ENCODE measurements at places on chromosomes 4 and X. TPM values are rescaled to one million over a fixed set of nuclear protein-coding genes. Genes with fewer than 3 reads are reported as not detected.

DKK2 gene
- total RNA-seq = not detected

DNA sequence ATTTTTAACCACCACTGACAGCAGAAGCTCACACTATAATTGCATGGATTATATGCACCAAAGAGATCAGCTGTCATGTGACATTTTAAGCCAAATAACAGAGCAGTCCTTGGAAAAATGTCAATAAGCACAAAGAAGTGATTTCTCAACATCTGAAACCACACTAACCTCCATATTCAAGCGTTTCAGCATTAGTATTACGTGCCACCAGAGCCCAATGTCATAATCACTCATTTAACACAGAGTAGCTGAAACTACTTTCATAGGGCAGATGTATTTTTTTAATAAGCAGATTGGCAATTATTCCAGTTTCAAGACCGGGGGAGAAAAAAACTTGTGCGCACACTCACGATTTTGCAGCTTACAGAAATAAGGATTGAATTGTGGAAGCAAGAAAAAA is 76.6 kb downstream of the SH3KBP1 start:
- DNase-seq = no peak

GPRASP1 gene
- 1.9 TPM for total RNA-seq

- peak; percentile 53 for DNase-seq
Observed at GRCh38 chr4:3254302-3255131, 5.6 kb downstream of the MSANTD1 start.

- DNase-seq = no peak
Observed at GRCh38 chrX:80246271-80246670, 174.0 kb upstream of the TENT5D start.

GYPB gene
- total RNA-seq = not detected

GRCh38 chr4:185343726-185344581 is 51.8 kb downstream of the LRP2BP start:
- DNase-seq = no peak

DNA sequence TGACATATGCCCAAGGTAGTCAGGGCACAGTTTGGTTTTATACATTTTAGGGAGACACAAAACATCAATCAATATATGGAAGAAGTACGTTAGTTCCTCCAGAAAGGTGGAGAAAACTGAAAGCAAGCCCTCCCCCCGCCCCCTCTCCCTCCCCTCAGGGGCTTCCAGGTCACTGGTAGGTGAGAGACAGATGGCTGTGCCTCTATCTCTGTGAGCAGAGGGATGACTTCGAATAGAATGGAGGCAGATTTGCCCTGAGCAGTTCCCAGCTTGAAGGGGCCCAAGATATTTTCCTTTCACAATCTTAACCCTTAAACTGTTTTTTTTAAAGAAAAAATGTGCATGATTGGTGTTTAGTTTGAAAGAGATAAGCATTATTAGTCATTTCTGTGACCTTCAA is 114.0 kb downstream of the PCDH10 start:
- DNase-seq = no peak

- DNase-seq = no peak
Observed at GRCh38 chr4:968221-968620, 5.1 kb downstream of the DGKQ start.

DNA sequence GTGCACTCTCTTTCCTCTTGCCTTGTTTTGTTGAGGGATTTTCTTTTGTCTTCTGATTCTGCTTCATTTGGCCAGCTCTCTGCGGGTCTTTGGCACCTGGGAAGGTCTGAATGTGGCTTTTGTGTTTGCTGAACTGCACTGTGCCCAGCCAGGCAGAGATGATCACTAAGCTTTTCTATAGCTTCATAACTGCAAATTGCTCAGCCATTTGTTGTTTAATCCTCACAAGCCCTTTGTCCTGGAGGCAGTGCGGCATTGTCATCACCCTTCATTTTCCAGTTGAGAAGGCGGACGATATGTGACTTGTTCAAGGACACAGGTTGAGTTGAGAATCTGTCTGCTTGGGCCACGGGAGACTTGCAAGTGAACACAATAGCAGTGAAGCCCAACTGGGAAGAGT is 46.0 kb upstream of the SFRP2 start:
- DNase-seq = no peak

ZC4H2 gene
- 8.0 TPM for total RNA-seq

DNA sequence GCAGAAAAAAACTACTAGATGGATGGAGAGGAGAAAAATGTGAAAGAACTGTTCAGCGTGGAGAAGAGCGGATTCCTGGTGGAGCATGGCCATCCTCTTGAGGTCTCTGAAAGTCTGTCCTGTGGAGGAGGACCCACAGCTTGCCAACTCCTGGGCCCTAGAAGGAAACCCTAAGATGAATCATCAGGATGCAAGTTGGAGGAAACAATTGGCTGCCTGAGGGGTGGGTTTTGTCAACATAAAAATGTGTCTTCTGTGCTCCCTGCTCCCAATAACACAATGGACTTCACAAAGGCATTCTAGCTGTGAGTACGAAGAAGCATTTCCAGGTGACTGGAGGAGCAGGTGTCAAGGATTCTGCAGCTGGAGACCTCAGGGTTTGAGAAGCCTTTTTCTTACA is 37.2 kb downstream of the CNGA2 start:
- DNase-seq = no peak

GC gene
- not detected for total RNA-seq

GLOD5 gene
- not detected for total RNA-seq

NKX6-1 gene
- total RNA-seq = not detected

GRCh38 chrX:123801901-123802300 is 58.0 kb upstream of the XIAP start:
- DNase-seq = no peak

- no peak for DNase-seq
Observed at GRCh38 chr4:54447304-54447703, 210.5 kb upstream of the KIT start.

EFNB1 gene
- 3.9 TPM for total RNA-seq

DNA sequence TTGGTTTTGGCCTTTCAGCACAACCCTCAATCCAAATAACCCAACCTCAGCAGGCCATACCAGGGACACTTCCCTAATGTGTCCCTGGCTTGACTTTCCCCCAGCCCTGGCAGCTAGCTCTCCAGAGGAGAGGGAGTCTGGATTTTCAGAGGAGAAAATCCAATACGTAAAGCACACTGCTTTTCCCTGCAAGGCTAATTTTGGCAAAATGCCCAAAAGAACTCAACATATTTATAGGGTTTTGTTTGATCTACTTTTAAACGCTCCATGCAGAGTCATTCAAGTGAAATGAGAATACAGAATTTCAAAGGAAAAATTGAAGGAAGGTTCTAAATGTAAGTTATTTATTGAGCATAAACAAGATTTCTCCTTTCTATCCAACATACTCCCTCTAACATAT is 167.2 kb downstream of the SH3KBP1 start:
- DNase-seq = no peak

BEND4 gene
- total RNA-seq = 0.57 TPM

GRCh38 chrX:120334603-120335002 is 23.3 kb upstream of the TMEM255A start:
- DNase-seq = no peak

DGKK gene
- 2.7 TPM for total RNA-seq

DNA sequence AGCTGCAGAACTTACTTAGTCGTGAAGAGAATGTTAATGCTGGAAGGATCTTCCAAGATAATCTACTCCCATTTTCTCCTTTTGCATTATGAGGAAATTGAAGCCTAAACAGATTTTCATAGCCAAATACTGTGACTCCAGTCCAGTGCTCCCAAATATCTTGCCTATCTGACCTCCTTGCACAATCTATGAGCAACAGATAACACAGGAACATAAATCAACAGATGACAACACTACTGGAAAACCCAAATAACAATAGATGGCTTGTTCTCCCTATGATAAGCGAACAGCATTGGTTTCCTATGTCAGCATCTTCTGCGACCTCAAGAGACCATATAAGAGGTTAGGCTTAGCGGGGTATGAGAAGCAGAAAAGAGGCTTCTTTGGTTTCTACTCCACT is 88.0 kb downstream of the CORIN start:
- no peak for DNase-seq

NPY1R gene
- not detected for total RNA-seq

VGLL1 gene
- not detected for total RNA-seq

UGT2B7 gene
- total RNA-seq = not detected

DNA sequence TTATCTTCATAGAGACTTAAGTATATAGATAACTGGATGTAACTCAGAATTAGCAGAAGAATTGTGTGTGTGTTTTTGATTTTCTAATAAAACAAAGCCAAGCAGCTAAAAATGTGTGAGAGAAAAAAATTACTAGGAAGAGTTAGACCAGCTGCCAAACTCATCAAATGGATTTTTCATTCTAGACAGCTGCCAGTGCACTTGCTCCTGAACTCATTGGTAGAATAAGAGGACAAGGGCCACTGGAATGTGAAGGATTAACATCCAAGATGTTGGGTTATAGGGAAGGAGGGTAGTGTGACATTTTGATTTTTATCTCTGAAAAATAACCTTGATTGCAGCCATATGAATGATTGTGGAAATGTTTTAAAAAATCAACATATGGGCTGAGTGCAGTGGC is 49.7 kb downstream of the EGF start:
- no peak for DNase-seq
